ENCODE measurements at places on chromosomes 4 and X.
A peak's percentile ranks its signal among the peaks of the same experiment; 100 is the strongest.

- DNase-seq = no peak
Measured at GRCh38 chr4:26434030-26434639, 56.1 kb downstream of the CCKAR start.

DNA sequence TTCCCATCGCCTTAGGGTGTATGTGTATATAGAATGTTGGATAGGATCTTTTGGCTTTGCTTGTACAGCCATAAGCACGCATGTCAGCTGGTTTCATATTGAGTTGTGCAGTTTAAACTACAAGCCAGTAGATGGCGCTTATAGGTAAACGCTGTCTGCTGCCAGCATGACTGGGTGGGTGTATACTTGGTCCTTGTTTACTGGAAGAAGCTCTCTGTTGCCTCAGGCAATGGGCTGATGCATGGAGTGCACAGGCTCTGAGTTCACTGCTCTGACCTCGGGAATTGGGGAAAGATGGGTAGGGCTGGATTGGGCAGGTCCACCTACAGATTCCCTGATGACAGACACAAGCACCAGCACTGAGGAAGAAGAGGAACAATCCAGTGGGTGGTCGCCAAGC lies 831.5 kb downstream of the STIM2 start:
- peak; percentile 77 for DNase-seq

GRCh38 chr4:26330186-26330787 lies 9.5 kb downstream of the RBPJ start:
- DNase-seq = peak; percentile 77

DNA sequence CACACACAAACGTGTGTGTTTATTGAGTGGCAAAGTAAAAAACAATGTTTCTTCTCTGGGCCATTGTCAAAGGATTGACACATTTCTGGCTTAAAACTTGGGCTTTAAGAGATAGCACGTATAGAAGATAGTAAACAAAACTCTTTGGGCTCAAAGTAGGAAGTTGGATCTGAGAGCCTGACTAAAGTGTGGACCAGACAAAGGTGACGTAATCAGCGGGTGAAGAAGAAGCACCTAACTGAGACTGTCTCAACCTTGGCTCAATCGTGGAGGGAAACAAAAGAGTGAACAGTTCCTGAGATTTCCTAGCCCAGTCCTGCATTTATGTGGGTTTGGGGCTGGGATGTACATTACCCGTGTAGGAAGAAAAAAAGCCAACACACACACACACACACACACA lies 13.7 kb downstream of the PFKFB1 start:
- no peak for DNase-seq

Measured in ELR (cell line).